ENCODE measurements at places on chromosomes 4 and X.

DNA sequence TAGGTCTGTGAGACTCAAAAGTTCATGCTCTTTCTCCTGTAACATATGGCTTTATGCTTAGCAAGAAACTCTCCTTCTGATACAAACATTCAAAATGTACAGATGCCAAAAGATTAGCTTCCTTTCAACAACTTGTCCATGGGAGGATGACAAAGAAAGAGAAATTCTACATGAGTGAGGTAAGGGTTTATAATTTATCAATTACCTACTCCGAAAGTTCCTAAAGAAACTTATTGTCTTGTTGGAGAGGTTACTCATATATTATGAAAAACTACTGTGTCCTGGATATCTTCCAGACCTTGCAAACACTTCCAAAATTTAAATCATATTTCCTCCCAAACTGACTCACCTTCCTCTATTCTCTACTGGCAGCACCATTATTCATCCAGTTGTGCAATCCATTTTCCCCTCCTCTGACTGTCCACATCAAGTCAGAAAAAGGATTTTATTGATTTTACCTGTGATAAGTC, 65.1 kb downstream of the ENPEP start:
- DNase-seq: no peak

- DNase-seq: no peak
Measured at GRCh38 chrX:39907964-39908661, 189.6 kb downstream of the BCOR start.

- DNase-seq: no peak
Measured at GRCh38 chr4:103008875-103009729, 10.4 kb downstream of the SLC9B1 start.

GRCh38 chr4:140330311-140330900, 43.0 kb upstream of the SCOC start:
- DNase-seq: no peak

- DNase-seq: no peak
Measured at GRCh38 chrX:144681501-144681900, 565.8 kb upstream of the SPANXN1 start.

DNA sequence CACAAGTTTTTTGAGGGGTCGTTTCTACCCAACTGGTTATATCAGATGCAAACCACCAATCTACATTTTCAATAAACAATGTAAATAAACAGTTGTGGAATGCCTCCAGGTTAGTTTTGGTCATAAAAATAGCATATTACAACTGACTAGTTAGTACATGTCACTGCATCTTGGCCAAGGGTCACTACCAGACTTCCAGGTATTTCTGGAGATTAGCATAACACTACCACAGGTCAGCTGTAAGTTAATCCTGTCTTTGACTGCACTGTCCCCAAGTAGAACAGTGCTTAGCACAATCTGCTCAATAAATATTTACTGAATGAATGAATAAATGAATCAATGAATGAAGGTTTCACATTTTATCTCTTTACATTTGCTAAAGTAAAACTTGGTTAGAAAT, 64.4 kb downstream of the TBC1D19 start:
- no peak for DNase-seq

DNA sequence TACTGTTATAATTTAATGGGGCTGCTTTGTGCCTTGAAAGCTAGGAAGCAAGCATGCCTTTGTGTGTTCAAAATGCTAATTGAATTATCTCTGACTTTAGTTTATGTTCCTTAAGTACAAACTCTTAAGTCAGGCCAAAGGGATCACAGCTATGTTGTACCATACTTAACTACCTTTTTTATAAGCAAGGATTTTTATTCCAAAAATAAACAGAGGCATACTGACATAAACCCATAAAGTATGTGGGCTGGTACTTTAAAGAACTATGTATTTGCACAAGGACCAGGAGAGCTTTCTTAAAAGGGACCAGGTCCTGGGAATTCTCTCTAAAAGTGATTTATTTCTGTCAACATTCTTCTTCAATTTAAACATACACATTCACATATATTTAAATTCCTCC, 57.8 kb upstream of the HCCS start:
- no peak for DNase-seq

DNA sequence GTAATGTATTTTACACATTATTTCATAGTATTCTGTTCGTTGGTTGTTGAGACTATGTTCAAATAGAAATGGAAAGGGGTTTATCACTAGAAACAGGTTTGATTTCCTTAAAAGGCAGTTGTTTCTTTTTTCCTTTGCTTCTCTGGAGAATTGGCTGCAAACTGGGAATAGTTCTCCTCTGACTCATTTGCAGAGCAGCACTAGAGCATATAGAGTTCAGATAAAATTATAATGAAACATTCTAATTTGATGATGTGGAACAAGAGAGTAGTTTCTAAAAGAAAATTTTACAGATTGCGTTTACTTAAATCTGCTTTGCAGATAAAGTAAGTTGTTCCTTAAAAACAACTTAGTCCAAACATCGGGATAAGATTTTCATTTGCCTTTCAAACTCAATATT, 29.7 kb downstream of the SYNPO2 start:
- no peak for DNase-seq

DNA sequence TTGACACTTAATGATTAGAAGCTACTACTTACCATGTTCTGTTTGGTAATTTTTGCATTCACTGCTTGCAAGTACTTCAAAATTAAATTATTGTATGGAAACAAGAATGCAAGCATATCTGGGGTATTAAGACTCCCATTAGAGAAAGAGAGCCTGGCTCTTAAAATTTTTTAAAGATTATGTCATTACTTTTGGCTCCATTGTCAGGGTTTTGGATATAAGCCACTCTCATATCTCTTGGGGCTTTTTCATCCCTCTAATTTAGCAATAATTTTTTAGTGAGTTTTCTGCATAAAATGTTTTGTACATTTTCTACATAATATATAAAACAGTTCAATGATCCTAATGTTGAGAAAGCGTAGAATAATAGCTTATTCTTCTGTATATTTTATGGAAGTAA, 49.4 kb downstream of the SLC9A6 start:
- DNase-seq: no peak

DNA sequence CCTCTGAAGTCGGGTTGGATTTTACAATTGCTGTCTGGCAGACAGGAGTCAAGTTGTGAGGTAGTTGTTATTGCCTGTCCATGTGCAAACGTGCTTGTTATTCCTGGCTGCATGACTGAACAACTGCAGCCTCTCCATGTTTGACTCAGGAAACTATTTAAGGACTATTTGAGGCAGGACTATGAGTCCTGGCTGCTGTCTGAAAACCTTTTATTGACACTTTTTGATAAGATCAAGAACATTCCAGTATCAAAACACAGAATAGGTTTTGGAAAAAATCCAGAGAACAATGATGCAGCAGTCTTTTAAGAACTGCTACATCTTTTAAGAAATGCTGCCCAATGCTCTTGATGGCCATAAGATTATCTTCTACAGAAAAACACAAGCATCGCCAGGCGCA, 10.0 kb upstream of the SPRY1 start:
- no peak for DNase-seq

GRCh38 chr4:81776794-81777193, 305.1 kb upstream of the RASGEF1B start:
- DNase-seq: no peak

DNA sequence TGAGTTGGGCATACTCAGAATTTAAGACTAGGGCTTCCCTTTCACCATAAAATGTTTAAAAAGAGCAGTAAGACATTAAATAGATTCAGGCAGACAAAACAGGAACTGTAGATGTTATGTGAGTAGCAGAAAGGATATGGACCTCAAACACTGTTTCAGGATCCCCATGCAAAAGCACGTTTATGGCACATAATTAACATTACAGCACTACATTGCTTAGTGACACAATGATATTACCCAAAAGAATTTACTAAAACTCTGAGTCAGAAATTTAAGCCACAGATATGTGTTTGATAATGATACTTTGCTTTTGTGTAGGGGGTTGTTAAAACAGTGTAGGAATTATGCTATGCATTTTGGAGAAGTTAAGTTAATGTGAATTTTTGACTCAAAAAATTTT, 266.3 kb downstream of the PDGFC start:
- DNase-seq: no peak

DNA sequence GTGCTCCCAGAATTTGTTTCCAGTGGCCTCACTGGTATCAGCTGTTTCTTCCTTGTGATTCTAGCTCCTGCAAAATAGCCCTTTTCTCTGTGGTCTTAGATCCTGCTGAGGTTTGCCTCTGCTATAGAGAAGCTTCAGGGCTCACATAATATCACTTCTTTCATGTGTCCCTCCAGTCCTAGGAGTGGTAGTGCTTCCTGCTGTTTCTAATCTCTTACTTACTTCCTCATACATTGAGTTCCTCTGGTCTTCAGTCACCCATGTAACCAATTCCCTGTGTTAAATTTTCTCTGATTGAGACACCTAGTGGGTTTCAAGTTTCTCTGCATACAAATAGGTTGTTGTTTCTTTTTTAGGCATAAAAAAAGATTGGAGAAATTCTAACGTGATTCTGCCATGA, 1567.9 kb downstream of the ARAP2 start:
- DNase-seq: no peak

- no peak for DNase-seq
Measured at GRCh38 chr4:78650106-78651024, 98.8 kb downstream of the ANXA3 start.

DNA sequence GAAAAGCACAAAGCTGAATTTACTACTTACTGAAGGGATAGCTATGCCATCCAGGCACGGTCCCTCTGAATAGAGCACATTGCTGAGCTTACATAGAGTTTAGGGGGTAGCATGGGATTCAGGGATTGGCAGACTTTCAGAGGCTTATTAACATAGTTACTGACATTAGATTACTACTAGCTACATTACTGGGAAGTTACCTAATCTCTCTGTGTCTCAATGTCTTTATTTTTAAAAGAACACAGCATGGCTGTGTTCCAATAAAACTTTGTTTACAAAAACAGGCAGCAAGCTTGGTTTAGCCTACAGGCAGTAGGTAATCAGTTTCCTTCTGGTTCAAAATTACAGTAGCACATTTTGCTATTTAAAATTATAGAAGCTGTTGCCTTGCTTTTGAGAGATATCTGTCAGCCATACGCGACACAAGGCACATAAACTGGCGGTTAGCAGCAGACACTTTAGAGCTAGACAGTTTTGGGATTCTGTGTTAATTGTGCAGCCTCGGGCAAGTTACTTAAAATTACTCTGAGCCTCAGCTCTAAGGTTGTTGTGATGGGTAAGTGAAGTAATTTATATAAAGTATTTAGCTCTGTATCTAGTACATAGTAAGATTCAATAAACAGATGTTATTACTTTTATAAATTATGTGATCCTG, 6.9 kb downstream of the KLHL8 start:
- no peak for DNase-seq

DNA sequence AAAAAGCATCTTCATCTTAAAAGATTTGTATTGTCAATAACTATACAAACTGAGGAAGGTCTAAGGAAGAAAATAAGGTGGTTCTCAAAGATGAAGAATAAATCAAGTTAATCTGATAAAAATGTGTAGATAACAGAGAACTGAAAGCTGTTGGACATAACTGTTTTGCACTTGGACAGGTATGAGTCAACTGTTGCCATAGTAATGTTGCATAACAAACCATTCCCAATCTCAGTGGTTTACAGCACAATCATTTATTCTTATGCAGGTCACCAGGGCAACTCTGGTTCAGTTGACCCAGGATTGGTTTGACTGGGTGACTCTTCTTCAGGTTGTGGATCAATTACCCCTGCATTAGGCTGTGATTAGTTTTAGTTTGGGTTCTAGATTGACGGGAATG, 2197.7 kb downstream of the ARAP2 start:
- DNase-seq: no peak

DNA sequence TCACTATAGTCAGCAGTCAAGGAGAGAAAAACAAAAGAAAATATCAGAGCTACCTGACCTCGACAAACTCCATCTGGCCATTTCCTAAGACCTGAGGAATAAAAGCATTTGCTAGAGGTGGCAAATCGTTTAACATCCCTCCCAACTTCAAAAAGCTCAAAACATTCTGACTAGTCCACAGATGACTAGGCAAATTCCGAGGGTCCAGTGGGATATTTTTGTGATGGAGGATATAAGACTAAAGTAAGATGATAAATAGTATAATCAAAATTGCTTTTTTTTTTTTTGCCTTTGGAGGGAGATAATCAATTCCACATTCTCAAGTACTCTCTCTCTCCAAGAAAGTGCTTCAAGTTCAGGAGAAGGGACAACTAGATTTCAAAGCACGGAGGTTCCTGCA, 119.1 kb upstream of the ETNPPL start:
- DNase-seq: no peak

GRCh38 chrX:100647739-100648138, 3.7 kb downstream of the SRPX2 start:
- no peak for DNase-seq

DNA sequence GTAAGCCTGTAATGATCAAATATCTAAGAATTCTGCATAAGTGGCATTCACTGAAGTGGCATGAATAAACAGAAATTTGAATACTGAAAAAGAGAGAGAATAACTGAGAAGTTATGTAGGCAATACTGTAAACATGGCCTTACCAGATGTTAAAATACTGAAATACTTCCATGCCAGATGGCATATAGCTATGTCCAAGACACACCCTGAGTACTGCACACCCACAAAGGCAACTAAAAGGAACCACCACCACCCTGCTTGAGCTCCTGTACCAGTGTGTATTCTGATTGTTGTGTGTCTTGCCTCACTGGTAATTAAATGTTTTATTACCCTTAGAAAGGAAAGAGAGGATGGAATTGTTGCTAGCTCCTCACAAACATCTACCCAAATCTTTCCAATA, 192.1 kb downstream of the ADAMTS3 start:
- DNase-seq: no peak

DNA sequence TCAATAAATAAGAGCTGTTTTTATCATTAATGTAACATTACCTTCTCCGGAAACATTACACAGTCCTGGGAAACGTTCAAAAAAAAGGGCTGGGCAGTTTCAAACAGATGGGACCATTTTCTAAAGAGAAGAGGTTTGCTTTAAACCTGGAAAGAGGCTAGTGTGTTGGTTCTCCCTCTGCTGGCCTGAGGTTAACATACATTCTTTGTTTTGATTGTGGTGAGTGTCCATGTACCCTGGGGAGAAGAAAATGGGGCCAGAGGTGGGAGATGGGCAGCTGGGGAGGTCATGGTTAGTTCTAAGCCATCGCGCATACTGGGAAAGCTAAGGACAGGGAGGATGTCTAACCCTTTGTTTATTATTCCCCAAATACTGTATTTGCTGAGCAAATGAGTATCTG, 194.7 kb downstream of the CPEB2 start:
- DNase-seq: no peak

- DNase-seq: peak; percentile 37
Measured at GRCh38 chr4:185219551-185220344, 10.3 kb downstream of the SNX25 start.

DNA sequence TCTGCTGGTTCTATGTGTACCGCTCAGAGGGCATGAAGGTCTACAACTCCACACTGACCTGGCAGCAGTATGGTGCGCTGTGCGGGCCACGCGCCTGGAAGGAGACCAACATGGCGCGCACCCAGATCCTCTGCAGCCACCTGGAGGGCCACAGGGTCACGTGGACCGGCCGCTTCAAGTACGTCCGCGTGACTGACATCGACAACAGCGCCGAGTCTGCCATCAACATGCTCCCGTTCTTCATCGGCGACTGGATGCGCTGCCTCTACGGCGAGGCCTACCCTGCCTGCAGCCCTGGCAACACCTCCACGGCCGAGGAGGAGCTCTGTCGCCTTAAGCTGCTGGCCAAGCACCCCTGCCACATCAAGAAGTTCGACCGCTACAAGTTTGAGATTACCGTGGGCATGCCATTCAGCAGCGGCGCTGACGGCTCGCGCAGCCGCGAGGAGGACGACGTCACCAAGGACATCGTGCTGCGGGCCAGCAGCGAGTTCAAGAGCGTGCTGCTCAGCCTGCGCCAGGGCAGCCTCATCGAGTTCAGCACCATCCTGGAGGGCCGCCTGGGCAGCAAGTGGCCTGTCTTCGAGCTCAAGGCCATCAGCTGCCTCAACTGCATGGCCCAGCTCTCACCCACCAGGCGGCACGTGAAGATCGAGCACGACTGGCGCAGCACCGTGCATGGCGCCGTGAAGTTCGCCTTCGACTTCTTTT, 32.2 kb downstream of the WFS1 start:
- no peak for DNase-seq
